ENCODE measurements at places on chromosomes 3 and 15.

DNA sequence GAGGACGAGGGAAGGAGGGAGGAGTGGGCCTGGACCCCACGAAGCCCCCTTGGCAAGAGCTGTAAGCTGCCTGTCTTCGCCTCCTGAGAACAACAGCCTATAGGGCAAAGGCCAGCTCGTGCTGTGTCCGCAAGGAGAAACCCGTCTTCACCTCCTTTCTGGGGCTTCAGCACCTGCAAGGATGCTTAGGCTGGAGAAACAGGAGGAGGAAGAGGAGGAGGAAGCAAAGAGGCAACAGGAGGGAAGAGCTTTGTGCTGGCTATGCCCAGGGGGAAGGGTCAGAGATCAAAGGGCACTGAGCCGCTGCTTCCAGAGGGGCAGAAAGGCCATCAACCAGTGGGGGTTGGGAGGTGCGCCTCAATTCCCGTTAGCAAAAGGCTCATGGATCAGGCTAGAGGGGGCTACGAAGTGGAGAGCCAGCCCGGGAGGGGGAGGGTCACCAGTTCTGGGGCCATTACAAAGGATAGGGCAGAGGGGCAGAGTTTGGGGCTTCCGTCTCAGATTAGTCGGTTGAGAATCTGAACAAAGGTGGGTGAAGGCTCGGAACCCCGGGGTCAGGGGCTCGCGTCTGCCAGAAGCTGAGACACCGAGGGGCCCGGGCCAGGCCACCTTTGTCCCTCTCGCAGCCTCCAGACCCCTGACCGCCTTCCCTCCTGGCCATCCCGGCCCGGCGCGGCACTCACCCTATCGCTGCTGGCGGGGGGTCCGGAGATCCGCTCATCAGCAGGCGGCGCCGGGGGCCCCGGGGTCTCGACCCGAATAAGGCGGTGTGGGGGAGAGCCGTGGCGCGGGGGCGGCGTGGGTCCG lies 792 bp downstream of the SHF start:
- no peak for DNase-seq

GRCh38 chr3:115789481-115789880 lies 166.2 kb downstream of the GAP43 start:
- DNase-seq, result no peak

DNA sequence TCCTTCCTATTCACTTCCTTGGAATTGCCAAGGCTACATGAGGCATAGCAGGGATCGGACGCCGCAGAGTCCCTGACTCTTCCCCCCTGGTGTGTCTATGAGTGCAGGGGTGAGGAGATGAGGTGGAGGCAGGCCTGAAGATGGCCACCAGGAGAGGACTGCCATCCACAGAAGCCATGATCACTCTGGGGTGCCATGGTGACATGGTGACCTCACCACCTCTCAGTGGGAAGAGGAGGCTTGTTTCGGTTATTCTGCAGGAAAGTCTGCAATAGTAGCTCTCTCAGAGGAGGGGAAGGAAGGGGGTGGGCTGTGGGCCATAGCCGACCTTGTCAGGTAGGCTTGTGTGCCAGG lies 57.0 kb upstream of the LIMD1 start:
- no peak for DNase-seq

- DNase-seq, result no peak
These were observed 187.1 kb downstream of the DPH6 start for GRCh38 chr15:35358824-35359223.

- no peak for DNase-seq
These were observed 5.6 kb upstream of the ABTB1 start for GRCh38 chr3:127667119-127667681.

- DNase-seq, result no peak
These were observed 63.8 kb upstream of the ACP3 start for GRCh38 chr3:132253262-132253878.

DNA sequence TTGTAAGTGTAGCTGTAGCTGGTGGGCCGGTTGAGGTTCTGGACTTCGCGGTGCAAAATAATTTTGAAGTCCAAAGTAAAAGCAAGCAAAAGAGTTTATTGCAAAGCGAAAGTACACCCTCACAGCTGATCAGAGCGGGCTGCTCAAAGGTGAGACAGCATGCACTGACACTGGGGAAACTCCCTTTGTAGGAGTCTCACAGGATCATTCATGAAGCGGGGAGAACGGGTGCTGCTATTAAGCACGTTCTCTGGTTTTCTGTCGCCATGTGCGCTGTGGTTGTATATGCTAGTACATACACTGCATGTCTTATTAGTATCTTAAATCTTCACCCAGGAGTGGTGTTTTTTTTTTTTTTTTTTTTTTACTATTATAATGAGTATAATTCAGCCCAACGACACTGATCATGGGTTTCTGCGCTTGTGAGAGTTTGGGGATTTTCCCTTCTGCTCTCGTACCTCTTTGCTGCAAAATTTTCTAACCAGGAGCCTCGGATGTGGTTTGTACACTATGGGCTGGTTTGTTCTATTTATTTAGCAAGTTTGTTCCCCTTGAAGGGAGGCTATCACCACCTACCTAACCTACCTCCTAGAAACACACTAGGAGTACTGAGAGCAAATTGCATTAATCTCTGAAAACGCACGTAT lies 1.4 kb upstream of the AP4E1 start:
- DNase-seq, result no peak

DNA sequence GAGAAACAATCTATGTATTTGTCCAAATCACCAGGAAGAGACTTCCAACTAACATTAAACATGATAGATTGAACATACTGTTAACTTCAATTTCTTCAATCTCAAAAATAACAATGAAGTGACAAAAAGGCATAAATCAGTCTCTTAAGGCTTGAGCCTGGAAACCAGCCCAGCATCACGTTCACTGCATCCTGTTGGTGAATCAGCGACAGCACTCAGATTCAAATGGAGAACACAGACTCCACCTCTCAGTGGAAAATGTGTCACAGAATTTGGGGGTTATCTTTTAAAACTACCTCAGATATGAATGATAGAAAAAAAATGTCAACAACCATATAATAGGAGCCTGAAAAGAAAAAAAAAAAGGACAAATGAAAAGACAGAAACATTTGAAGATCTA lies 212.0 kb downstream of the MINAR1 start:
- no peak for DNase-seq

- no peak for DNase-seq
These were observed 1025.0 kb downstream of the ZPLD1 start for GRCh38 chr3:103459815-103460214.

GRCh38 chr3:101351829-101352228 lies 31.5 kb upstream of the IMPG2 start:
- DNase-seq, result no peak

All from esophagus muscularis mucosa (tissue), 4 donors.